ENCODE measurements at places on chromosomes 7 and 10.

DNA sequence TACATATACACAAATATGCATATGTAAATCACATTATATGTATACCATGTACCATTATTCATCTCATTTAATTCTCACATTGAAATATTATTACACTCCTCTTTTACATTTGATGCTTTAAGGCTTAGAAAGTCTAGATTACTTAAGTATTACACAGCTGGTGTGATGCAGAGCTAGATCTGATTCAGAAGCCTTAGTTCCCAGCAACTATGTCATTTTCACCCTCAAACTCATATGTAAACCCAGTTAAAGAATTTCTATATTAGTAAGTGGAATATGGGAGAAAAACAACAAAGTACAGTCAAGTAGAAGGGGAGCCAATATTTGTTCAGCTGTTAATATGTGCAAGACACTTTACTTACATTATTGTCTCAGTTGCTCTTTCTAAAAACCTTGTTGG, 74.3 kb upstream of the CSTF2T start:
- no peak for DNase-seq

DNA sequence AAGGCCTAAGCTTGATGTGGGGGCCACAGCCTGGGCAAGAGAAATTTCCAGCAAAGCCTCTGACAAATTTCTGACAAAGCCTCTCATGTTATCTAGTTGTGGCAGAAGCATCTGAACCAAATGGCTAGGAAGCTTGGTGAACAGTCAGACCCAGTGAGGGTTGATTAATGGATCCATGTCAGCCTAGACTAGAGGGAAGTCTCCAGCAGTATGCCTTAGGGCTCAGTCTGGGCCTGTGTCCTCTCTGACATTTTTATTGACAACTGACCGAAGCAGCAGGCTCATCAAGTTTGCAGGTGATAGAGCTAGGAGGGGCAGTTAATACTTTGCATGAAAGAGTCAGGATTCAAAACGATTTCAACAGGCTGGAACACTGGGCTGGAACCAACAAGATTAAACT, 25.3 kb downstream of the HIF1AN start:
- no peak for DNase-seq

GRCh38 chr7:29877196-29877595, 70.9 kb downstream of the WIPF3 start:
- no peak for DNase-seq

DNA sequence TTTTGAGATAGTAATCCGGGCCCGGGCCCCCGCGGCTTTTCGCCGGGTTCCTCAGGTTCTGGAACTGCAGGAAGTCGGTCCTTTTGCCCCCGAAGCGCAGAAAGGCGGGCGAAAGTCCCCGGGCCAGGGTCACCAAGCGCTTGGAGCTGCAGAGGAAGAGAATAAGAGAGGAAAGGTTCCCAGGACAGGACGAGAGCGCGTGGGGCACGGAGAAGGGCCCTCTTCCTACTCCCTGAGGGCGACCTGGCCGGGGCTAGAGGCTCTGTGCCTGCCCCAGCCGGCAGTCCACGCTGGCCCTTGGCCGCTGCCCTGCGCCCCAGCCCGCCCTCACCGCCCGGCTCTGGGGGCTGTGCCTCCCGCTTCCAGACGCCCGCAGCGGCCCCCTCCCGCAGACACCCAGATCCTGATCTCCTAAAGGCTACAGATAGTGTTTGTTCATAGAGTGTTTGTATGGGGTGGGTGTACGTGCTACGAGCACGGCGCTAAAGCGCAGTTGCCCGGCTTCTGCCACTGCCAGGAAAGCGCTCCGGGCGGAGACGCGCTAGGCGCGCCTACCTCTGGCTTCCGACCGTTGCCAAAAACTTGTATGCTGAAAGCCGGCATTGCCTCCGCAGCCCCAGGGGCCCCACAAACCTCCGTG, 3.2 kb downstream of the HPSE2 start:
- peak; percentile 56 for DNase-seq

- no peak for DNase-seq
These were observed 46.2 kb downstream of the ICA1 start for GRCh38 chr7:8215648-8216333.

GRCh38 chr10:4623200-4623599, 202.8 kb upstream of the AKR1E2 start:
- no peak for DNase-seq

DNA sequence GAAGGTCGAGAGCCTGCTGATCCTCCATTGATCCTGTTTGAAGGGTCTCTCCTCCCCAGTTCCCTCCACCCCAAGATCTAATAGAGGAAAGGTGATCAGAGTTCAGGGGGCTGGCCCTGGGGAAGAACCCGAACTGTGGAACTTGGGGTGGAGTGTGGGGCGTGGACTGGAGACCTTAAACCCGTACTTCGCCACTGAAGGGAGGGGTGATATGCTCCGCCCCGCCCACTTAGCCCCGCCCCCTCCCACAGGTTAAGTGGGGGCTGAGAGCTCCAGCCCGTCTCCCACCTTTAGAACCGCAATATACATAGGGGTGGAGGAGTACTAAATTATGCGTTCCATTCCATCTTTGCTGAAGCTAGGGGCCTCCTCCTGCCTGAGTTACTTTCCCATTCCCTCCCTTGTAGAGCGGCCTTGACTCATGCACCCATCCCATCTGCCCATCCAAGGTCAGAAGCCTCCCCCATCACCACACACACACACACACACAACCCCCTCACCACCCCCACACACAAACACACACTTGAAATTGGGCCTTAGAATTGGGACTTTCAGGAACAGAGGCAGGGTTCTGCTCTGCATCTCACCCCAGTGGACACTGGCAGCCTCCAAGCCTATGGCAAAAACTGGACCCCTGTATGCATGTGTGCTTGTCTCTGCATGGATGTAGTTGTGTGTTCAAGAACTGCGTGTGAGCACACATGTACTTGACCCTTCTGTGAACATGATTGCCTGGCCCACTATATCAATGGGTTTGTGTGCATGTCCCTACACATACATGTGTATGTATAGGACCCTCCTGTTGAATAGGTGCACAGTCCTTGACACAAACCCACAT, 991 bp downstream of the SEMA4G start:
- no peak for DNase-seq

DNA sequence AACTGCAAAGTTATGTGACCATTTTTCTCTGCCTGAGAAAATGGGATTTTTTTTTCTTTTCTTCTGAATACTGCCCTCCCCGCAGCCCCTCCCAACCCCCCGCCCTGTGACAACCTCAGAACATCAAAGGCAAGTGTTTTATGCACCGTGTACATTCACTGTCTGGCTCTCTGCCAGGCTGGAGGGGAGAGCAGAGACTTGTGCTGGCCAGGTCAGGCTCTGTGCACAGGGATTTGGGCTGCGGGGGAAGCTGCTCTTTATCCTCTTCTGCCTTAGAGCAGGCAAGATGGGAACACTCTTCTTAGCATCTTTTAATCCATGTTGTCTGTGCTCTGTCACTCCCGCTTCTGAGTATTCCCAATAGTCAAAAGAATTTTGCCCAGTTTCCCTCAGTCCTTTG, 195.1 kb downstream of the CCSER2 start:
- no peak for DNase-seq

DNA sequence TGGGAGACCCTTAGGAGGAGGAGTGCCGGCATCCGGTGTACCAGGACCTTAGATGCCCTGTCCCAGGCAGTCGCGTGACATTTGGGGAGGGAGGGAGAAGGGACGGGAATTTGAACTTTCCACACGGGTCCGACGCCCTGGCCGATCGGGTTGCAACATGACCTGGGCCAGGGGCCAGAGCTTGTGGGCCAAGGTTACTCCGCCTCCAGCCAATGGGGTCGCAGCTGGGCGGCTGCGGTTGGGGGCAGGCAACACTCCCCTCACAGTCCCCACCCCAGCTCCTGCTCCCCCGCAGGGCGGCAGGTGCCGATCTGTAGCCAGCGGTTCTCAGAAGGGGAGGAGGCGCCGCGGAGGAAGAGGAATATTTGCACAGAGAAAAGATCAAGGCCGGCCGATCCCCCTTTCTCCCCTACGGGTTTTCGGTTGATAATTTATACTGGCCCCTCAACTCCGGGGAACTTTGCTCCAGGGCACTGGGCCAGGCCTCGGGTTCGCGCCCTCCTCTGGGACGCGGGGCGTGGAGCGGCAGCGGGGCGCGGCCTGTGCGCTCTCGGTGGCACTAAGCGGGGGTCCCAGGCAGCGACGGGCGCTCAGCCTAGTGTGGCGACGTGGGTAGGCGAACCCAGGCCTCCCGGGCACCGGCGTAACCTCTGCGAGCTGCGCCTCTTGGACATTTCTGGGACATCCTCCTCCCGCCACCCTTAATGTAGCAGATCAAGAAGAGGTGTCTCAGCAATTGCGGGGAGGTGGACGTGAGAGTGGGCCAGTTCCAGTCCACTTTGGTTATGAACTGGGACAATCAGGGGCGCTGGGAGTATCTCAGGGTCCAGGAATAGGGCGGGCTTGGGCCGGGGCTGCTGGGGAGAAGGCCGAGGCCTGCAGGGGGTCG, 1.2 kb downstream of the MLXIPL start:
- no peak for DNase-seq

DNA sequence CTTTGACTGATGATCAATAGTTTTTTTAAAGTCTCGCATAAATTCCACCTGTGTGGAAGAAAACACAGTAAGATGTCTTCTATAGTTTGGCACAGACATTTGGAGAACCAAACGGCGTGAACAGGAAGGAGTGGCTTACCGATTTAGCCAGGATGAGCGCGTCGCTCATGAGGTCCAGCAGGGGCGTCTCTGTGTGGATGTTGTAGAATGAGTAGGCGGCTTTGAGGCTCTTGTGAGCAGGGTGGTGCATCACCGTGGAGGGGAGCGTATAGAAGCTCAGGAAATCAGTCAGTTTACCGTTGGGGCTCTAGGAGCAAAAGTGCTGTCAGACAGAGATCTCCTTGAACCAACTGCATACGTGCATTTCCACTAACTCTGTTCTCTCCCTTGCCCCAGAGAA, 15.5 kb downstream of the RPP38 start:
- no peak for DNase-seq

DNA sequence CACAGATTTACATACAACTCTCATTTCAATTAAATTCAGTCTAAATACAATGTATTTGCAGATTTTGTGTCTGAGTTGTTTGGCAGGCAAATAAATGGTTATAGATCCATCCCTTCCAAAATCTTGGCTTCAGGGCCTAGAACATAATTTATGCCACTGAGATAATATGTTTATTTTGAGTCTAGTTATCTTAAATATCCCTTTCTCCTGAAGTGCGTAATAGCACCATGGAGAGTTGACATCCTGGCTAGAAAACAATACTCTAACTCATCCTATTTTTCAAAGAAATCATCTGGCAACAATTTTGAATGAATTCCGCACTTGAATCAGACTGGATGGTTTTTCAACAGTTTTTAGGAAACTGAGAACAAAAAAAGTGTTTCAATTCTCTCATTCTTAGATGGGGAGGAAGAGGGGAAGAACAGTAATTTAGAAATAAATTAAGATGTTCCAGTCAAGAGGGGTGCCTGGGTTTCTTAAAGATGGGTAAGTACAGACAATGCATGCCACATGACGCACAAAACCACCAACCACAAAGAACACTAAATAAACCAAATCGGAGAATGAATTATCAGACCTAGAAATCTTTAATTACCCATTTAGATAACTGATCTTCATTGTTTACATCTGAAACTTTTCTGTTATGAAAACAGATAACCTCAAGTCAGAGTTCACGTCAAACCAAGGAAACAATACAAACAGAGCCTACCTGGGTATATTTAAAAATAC, 228.7 kb upstream of the PTN start:
- no peak for DNase-seq

- no peak for DNase-seq
These were observed 63.4 kb downstream of the SYPL1 start for GRCh38 chr7:106048706-106049020.

GRCh38 chr7:98329791-98330373, 48.4 kb downstream of the BRI3 start:
- DNase-seq, result no peak

DNA sequence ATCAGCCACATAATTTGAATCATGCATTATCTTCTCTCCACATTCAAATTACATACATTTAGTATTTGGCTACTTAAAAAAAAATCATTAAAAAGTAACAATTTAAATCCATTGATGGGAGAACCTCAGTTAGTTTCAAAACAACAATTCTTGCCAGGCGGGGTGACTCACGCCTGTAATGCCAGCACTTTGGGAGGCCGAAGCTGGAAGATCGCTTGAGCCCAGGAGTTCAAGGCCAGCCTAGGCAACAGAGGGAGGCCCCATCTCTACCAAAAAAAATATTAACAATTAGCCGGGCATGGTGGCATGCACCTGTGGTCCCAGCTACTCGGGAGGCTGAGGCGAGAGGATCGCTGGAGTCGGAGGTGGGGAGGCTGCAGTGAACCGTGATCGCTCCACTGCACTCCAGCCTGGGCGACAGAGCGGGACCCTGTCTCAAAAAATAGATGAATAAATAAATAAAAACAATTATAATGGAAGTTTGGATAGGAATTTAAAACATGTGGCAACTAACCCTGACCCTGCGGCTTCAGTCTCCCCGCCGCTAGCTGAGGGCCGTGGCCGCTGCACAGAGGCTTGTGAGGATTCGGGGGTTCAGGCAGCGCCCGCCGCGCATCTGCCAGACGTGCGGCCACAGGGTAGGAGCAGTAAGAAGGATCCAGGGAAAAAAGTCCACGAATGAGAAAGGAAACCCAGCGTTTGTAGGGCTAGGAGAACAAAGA, 1.1 kb upstream of the CSGALNACT2 start:
- no peak for DNase-seq

DNA sequence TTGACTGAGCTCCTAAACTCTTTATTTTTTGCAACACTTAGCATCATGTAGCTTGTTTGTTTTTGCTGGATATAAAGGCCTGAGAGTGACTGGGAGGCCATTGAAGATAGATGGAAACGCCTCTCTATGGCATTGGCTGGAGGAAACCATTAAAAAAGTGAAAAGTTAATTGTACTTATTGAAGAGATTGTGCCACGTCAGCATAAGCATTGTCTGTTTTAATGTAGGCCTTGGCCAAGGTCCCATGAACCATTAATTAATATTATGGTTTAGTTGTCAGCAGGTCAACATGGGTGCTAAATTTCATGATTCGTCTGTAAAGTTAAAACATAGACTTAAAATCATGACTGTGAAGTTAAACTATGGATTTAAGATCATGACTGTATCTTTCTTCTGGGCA, 178.6 kb downstream of the GATA3 start:
- DNase-seq, result no peak

DNA sequence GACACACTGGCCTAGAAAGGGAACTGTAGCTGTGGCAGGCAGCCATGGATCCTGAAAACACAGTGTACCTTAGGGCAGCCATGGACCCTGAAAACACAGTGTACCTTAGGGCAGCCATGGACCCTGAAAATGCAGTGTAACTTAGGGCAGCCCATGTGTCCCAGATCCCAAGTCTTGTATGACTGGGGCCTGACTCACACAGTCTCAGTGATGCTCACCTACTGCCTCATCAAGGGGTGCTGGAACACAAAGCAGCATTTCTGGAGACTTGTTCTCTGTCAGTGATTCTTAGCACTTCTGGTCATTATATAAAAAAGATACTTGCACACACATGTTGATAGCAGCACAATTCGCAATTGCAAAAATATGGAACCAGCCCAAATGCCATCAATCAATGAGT, 70.2 kb upstream of the LAMB4 start:
- DNase-seq, result no peak

DNA sequence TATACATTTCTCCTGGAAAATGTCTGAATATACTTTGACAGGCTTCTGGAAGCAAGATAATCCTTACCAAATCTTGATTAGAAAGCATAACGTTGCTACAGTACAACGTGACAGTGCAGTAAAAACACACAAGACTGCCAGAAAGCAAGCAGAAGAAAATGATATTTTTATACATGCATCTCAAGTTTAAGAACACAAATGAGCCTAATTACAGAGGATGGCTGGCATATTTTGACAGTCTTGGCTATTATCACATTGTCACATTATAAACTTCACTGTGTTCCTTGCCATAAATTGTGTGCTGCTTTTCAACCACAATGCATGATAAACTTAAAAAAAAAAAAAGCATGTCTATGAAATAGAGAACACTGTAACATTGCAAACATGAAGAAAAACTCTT, 4.3 kb downstream of the IKZF5 start:
- DNase-seq, result no peak
